ENCODE measurements at places on chromosomes 2 and 18.
A peak's percentile ranks its signal among the peaks of the same experiment; 100 is the strongest.

DNA sequence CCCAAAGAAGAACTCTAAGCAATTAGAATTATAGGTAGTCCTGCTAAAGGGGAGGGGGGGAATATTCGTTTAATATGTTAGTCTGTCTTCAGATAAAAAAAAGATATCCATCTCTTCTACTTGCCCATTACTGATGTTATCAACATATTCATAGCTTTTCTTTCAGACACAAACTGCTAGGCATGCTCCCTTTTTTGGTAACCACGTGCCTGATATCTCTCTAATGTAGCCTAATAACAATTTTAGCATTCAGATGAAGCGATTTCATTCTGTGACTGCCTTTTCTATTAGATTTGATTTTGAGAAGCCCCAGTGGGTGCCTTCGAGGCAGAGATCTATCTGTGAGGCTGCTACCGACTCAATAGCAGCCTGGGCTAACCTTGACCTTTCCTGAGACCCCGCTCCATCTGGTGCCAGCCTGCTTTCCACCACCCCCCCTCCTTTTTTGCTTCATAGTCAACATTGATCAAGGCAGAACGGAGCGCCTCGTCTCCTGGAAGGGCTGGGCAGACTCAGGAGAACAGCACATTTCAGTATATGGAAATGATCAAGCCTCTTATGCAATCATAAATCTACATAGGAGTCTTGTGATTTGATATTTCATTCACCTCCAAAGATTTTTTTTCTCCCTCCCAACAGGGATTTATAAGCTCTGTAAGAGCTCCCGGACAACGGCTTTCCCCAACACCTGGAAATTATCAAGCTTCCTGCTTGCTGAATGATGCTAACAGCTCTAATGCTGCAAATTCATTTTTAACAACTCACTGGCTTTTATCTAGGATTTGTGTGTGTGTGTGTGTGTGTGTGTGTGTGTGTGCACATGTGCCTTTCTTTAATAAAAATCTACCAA is 14.7 kb upstream of the BCL11A start:
- no peak for DNase-seq

DNA sequence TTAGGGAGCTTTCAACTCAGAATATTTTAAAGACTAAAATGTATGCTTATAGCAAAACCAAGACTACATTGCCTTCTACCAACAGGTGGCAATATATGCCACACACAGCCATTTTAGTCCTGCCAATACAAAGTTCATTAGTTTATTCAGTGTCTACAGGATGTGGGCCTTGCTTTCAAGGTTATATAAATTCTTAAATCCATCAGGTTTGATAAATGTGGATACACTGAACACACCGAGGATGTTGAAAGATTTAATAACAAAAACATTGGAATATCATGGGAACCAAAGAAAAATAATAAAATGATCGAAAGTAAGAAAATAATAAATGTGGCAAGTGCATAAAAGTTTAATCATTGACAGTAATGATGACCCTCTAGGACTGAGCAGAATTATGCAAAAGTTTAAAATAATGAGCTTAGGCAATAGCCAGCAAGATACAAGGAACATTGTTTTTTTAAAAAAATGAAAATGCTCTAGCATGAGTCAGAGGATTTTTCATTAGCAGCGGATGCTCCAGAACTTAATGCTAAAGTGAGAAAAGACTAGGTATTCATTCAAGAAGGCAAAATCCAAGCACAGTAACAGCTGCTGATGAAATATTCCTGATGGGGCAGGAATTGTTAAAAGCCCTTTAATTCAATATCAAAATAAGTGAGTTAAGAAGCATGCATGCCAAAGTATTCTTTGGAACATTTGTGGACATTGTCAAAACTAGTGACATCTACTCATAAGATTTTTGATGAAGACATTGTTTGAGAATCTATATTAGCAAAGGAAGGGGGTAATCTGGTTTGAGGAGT is 14.2 kb downstream of the SCN9A start:
- DNase-seq, result no peak

DNA sequence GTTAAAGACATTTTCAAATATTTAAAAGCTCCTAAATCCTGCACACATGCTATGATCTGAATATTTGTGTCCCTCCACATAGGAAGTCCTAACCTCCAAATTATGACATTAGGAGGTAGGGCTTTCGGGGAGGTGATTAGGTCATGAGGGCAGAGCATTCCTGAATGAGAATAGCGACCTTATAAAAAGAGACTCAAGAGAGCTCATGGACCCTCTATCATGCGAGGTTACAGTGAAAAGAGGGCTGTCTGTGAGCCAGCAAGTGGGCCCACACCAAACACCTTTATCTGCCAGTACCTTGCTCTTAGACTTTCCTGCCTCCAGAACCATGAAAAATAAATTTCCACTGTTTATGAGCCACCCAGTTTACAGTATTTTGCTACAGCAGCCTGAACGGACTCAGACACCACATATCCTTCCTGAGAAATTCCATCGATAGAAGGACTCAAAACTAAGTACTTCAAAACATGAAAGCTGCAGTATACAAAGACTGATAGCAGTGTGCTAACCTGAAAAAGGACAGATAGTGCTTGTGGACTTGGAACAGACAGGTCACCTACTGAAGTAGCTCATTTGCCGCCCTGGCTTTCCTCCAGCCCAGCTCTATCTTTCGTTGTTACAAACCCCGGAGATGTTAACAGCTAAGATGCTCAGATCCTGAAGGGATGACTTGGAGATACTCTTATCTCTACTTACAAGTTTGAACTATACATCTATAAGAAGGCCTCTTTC is 13.8 kb downstream of the FAM210A start:
- DNase-seq, result no peak

DNA sequence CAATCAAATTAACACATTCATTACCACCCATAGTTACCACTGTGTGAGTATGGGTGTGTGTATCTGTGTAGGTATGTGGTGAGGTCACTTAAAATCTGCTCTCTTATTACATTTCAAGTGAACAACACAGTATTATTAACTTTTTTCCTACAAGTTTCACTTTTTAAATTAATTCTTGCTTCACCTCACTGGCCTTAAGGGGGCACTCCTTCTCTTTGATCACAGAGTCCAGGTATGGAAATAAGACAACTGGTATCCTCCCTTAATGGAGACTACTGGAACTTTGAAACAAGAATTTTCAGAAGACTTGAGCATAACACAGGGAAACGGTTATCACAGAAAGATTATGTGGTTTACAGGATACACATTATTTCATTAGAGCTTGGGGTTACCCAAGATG is 255.8 kb downstream of the ASXL3 start:
- no peak for DNase-seq

GRCh38 chr18:22141211-22141610 is 28.2 kb upstream of the GATA6 start:
- no peak for DNase-seq

DNA sequence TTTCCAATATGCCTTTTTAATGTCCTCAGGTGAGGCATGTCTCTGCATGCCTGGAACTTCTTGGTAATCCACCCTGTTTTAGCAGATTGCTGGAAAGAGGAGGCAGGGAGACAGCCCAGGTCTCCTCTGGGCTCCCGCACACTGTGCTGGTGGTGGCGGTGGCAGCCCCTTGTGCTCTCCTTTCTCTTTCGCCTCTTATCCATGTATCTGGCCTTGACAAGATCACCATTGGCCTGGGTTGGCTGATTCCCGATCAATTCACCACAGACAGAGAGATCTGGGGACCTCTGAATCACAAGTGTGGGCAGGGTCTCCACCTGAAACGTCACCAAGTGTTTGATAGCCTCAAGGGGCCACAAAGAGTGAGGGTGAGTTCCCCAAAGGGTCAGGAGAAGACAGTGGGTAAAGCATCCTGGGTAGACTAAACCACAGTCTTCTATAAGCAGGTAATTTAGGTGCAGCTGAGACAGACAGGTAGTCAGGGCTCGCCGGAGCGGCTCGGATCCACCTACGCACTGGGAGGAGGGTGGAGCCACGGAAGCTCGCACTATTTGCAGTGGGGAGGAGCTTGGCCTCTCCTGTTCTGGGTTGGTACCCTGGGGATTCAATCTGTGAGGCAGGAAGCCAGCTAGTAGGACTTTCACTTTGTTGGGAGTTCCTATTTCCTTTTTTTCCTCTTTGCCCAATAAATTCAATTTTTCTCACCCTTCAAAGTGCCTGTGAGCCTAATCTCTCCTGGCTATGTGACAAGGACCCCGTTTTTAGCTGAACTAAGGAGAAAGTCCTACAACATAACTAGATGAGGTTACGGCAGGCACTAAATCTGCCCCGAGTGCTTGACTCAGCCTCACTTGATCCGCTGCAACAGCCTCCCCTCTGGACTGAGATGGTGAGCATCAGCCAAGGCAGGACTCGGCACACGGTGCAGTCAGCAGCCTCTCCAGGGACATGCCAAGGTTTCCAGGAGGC is 57.6 kb downstream of the SLC4A3 start:
- no peak for DNase-seq

DNA sequence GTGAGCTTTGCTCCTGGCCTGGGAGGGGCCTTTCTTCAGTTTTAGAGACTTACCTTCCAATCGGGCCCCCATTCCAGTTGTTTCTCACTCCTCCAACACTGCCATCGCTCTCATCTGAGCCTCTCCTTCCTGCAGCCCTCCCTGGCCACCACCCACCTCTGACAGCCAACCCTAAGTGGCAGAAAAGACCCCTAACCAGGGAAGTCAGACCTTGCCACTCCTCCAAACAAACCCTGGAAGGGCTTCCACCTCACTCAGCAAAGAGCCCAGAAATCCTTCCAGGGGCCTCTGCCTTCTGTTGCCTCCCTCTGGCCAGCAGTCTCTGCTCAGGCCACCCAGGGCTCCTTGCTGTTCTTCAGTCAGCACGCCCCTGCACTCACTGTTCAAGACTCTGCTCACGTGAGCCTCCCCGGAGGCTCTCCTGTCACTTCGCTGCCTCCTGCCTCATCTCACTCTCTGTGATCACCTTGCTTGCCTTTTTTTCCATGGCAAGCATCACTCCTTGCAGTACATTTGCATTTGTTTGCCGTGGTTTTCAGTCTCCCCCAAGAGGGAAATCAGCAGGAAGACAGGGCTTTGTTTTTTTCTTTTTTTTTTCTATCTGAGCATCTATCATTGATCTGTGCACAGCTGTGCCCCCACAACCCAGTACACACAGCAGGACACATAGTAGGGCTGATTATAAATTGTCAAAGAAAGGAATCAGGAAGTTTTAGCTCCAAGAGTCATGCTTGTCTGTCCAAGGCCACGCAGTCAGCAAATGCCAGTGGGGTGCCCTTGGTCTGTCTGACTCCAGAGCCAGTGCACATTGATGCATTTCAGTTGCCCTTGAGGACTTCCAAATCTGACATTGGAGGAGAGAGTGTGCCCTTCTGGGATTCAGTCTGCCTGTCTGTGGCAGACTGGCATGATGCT is 83.9 kb downstream of the INHBB start:
- no peak for DNase-seq

DNA sequence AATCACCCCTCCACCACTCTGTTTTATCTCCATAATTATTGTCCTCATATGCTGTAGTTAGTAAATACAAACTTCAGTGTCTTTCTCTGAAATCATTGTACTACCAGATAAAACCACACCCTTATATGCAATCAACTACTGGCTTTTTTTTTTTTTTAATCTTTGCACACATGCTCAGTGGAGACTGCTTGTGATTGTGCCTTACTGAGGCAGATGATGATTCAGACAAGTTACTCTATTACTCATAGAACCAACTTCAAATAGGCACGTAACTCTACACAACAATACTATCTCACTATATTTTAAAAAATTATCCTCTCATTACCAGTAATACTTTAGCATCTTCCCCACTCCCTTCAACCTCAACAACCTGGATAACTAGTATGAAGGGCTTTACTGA is 1278.4 kb upstream of the PIK3C3 start:
- DNase-seq, result no peak

- no peak for DNase-seq
These were observed 17.1 kb downstream of the EPB41L5 start for GRCh38 chr2:120029672-120030640.

GRCh38 chr2:230821261-230821990 is 43.3 kb upstream of the ITM2C start:
- no peak for DNase-seq

GRCh38 chr2:225122583-225123486 is 80.6 kb upstream of the DOCK10 start:
- no peak for DNase-seq

DNA sequence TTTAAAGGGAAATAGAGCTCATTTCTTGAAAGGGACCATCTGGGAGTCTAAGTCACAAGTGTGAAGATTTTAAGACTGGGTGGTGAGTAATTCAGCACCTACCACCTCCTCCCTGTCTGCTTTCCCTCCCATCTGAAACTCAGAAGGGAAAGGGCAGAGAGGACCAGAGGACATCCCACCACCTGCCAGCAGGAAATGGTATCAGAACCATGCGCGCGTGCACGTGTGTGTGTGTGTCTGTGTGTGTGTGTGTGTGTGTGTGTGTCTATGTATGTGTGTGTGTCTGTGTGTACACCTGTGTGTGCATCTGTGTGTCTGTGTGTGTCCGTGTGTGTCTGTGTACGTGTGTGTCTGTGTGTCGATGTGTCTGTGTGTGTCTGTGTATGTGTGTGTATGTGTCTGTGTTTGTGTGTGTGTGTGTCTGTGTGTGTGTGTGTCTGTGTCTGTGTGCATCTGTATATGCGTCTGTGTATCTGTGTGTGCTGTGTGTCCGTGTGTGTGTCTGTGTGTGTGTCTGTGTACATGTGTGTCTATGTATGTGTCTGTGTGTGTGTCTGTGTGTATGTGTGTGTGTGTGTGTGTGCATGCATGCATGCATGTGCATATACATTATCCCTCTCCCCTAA is 76.8 kb downstream of the ZFP36L2 start:
- DNase-seq, result no peak

GRCh38 chr2:241814643-241815476 is 5.9 kb downstream of the NEU4 start:
- no peak for DNase-seq

DNA sequence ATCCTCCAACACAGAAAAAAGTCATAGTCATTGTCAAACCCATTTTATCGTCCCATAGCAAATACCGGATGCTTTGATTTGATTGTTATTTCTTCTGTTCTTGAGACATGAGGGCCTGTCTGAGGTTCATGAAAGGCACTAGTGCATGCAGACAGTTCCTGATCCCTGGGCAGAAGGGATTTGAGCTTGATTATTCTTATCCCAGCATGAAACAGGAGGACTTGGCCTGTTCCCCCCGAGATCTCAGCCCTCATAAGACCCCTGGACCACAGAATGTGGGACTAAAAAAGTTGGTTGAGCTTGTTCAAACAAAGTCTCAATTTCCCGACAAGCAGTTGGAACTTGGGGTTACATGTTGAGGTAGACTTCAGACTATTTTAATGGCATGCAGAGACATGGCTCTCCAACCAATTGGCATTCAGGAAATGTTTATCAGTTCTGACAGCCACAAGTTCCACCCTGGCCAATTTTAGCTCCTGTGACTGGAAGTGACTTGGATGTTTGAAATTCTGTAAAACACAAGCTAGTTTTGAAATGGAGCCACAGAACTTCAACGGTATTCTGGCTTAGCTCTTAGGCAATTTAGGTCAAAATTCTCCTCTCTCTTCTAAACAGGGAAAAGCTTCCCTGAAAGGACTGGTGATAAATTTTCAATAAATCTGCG is 366.9 kb upstream of the SLC14A2 start:
- DNase-seq, result peak; percentile 49

- DNase-seq, result no peak
These were observed 14.7 kb downstream of the GEMIN6 start for GRCh38 chr2:38792751-38793150.

- DNase-seq, result no peak
These were observed 27.1 kb upstream of the SSB start for GRCh38 chr2:169771612-169772011.
